ENCODE measurements at places on chromosomes 3 and 15.

GRCh38 chr3:159301961-159302360 is 500.1 kb downstream of the MFSD1 start:
- DNase-seq, result no peak

DNA sequence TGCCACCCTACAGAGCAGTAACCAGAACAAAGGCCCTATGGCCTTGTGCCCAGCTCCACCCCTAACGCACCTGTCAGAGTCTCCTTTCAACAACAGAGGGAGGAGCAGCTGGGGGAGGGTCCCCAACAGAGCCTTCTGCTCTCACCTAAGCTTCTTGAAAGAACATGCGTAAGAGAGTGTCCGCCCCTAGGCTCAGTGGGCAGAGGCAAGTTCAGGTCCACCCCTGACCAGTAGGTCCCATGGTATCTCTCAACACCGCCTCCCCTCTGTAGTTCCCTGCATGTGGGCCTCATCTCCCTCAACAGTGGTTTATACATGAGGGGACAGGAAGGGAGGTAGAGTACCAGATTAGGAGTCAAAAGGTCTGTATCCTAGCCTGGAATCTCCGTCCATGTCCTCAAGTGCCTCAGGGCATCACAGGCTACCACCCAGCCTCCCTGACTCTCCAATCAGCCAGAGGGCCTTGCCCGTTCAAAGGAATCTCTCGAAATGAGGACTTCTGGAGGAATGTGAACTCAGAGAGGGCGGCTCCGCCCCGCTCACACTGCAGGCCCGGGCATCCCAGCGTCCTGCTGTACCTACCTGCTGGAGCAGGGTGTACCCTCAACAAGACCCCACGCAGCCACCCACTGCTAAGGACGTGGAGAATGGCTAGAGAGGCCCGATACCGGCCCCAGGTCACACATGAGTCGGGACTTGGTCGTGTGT is 680 bp downstream of the POC1A start:
- peak; percentile 7 for DNase-seq

- no peak for DNase-seq
Measured at GRCh38 chr3:64163019-64163754, 62.1 kb downstream of the PRICKLE2 start.

DNA sequence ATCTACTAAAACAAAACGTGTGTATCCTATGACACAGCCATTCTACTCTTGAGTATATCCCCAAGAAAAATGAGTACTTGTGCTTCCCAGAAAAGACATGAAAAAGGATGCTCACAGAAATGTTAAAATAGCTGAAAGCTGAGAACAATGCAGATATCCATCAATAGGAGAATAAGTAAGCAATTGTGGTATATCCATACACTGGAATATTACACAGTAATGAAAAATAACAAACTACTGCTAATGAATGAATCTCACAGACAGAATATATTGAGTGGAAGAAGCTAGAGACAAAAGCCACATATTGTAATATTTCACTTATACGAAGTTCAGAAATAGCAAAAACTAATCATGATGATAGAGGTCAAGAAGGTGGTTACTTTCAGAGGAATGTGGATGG is 83.8 kb upstream of the CTDSPL start:
- DNase-seq, result no peak
